Muscle of arm (tissue), 14 donors: ENCODE measurements at places on chromosomes 1 and 21. TPM values are rescaled to one million over a fixed set of nuclear protein-coding genes. Genes with fewer than 3 reads are reported as not detected.

The COQ8A gene
- polyA plus RNA-seq = 55.3 TPM

The TMEM269 gene
- polyA plus RNA-seq = 1.1 TPM

The RXRG gene
- polyA plus RNA-seq = 52.7 TPM

The ACTA1 gene
- 12,401 TPM for polyA plus RNA-seq

- DNase-seq = no peak
These were observed 272.4 kb downstream of the TPR start for GRCh38 chr1:186102547-186103148.

- no peak for DNase-seq
These were observed 1.6 kb upstream of the HYI start for GRCh38 chr1:43455213-43455889.

DNA sequence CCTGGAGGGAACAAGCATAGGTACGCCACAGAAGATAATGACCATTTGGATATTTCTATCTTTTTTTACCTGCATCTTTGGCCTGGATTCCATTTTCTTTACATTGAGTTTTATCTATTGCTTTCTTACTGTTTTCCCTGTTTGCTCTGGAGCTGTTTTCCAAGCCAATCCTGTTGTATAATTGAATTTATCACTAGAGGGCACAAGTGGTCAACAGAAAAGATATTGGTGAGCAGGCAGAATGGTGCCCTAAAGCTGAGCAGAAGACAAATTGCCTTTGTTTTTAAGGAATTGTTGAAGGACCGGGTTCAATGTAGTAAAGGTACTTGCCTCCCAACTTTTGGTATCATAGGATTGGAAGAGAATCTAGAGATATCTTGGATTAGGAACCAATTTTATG, 152.8 kb downstream of the PPP1R12B start:
- DNase-seq = peak; percentile 25

DNA sequence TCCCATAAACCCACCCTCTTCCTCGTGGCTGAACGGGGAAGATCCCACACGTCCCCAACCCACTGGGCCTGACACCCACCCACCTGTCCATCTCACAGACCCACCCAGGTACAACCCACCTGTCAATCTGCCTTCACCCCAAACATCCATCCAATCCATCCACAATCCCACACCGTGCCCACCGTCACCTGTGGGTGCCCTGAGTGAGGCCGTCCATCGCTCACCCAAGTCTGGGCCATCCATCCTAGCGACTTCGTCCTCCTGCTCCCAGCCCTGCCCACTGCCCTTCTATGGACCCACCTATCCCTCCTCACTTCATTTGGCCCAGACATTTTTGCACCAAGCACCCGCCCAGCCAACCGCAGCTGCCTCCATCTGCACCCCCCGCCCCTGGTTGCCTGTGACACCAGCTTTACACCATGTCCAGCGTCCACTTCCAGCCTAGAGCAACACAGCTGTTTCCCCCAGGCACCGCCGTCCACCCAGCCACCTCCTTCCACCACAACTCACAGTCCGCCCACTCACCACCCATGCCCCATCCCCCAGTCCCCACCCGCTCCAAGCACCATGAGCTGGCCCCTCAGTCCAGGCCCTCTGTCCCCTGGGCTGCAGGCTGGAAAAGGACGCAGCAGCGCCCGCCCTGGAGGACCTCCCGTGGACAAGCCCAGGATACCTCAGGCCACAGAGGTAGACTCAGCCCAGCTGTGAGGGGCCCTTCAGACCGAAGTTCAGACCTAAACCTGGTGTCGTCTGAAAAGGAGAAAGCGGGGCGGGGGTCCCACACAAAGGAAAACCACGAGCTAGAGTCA, 7.7 kb downstream of the TTLL10 start:
- no peak for DNase-seq

- peak; percentile 45 for DNase-seq
These were observed 10.5 kb downstream of the PCSK9 start for GRCh38 chr1:55049914-55050278.

- no peak for DNase-seq
These were observed 725 bp downstream of the C1orf53 start for GRCh38 chr1:197903196-197903514.

DNA sequence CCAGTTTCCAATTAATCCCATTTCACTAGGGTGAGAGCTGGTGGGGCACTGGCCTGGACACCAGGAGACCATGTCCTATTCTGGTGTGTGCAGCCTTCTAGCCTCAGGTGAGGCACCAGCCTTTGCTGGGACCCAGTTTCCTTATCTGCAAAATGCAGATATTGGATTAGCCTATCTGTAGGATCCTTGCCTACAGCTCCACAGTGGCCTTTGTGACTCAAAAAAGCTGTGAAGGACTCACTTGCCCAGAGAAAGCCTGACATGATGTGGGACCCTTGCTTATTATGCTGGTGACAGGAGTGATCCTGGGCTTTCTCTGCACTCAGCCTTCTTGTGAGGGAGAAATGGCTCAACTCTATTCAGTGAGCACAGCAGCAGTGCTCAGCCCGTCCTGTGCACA, 32.3 kb downstream of the TENT5C start:
- no peak for DNase-seq

DNA sequence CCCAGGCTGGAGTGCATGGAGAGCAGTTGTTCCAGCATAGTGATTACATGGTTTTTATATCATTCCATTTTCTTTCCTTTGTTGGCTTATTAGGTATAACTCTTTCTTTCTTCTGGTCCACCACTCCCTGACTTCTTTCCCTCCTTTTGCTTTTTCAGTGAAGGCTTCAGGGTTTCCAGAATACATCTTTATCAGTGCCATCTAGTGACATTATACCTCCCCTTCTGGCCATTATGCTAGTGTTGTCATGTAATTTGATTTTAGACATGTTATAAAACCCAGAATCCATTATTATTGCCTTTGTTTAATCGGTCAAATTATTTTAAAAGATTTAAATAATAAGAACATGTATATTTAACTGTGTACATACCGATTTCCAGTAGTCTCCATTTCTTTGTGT, 10.6 kb downstream of the RNU1-1 start:
- no peak for DNase-seq

GRCh38 chr1:206097381-206097780, 19.8 kb downstream of the AVPR1B start:
- no peak for DNase-seq

DNA sequence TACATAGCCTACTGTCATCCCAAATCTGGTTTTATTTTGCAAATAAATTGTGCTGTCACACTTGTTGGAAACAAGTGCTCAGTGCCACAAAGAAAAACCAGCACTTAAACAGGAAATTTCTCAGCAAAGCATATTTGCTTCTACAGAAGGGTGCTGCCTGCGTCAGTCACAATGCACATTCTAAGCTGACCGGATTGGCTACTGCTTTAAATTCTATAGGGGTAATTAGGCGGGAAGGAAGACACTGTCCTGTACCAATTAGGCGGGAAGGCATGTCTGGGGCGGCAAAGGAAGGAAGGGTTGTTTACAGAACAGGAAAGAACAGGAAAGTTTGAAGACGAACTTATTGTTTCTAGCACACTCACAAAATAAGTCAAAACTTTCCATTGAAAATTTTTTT, 2.8 kb downstream of the IFI16 start:
- DNase-seq = peak; percentile 19

DNA sequence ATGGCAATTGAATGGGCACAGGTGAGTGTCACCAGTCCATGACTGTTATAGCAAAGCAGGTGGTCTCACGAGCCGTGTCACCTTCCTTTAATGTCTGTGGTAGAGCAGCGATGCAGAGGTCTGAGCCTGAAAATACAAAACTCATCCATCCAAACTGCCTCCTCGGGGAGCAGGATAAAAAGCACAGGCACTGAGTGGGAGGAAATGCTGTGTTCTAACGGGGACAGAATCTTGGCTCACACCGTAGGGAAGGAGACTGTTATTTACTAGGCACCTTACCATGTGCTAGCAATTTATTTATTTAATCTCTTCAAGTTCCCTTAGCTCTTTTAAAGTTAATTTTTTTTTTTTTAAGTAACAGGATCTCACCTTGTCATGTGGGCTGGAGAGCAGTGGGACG, 1.2 kb downstream of the ASCL5 start:
- no peak for DNase-seq
